ENCODE measurements at places on chromosomes 1 and 21. TPM values are rescaled to one million over a fixed set of nuclear protein-coding genes. Genes with fewer than 3 reads are reported as not detected.

INSRR gene
- not detected for total RNA-seq

CREB3L4 gene
- 10.7 TPM for total RNA-seq

SHCBP1L gene
- total RNA-seq, result 0.17 TPM

CYP4A11 gene
- not detected for total RNA-seq

CPLANE2 gene
- total RNA-seq, result 2.8 TPM

TSACC gene
- 0.69 TPM for total RNA-seq

LYST gene
- total RNA-seq, result 10.3 TPM

FCRL3 gene
- not detected for total RNA-seq

CTH gene
- total RNA-seq, result 3.7 TPM

GSTM3 gene
- total RNA-seq, result 81.9 TPM

ABL2 gene
- total RNA-seq, result 15.6 TPM

AGMAT gene
- total RNA-seq, result 3.8 TPM

GBP5 gene
- total RNA-seq, result not detected

C8B gene
- total RNA-seq, result not detected

DMBX1 gene
- not detected for total RNA-seq

AMY1C gene
- total RNA-seq, result not detected

GPR37L1 gene
- total RNA-seq, result 0.07 TPM

All from epithelial cell of proximal tubule (primary cell).